ENCODE measurements at places on chromosomes 1 and 21.

- no peak for DNase-seq
These were observed 641.1 kb upstream of the B3GALT2 start for GRCh38 chr1:193827516-193827915.

DNA sequence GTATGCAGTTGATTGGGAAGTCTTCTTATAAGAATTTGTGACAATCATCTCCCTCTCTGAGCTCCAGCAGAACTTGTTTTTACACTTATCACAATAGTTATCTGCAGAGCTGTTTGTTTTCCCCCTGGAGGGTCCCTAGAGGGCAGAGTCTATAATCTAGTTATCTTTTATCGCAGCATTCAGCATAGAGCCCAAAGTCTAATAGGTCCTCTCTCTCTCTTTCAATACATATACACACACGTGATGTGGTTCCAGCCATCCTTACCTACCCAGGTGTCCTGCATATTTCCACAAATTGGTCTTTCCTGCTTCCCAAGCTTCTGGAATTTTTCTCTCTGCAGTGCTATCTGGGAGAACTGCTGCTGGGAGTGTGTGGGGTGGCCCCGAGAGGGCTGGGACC, 229.6 kb upstream of the KIAA0040 start:
- DNase-seq = no peak

- DNase-seq = no peak
These were observed 999 bp downstream of the THAP3 start for GRCh38 chr1:6625584-6626149.

- no peak for DNase-seq
These were observed 5.9 kb downstream of the SMG7 start for GRCh38 chr1:183477986-183478781.

GRCh38 chr1:178868706-178869105, 2.2 kb downstream of the ANGPTL1 start:
- DNase-seq = no peak

DNA sequence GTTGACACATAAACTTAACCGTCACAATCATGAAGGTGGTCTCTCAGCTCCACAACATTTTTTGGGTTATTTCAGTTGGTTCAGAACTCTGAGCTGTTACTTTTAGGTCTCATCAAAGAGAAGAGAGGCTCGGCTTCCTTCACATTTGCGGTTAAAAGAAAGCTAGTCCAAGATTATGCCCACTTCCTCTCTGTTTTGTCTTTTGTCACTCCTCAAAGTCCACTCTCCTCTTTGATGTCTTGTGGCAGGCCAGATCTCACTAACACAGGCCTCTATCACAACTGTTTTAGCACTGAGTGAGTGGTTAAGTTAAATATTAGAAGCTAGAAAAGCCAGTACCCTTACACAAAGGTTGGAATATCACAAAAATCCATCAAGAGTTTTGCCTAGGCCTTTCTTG, 195.7 kb downstream of the FCRL5 start:
- no peak for DNase-seq

DNA sequence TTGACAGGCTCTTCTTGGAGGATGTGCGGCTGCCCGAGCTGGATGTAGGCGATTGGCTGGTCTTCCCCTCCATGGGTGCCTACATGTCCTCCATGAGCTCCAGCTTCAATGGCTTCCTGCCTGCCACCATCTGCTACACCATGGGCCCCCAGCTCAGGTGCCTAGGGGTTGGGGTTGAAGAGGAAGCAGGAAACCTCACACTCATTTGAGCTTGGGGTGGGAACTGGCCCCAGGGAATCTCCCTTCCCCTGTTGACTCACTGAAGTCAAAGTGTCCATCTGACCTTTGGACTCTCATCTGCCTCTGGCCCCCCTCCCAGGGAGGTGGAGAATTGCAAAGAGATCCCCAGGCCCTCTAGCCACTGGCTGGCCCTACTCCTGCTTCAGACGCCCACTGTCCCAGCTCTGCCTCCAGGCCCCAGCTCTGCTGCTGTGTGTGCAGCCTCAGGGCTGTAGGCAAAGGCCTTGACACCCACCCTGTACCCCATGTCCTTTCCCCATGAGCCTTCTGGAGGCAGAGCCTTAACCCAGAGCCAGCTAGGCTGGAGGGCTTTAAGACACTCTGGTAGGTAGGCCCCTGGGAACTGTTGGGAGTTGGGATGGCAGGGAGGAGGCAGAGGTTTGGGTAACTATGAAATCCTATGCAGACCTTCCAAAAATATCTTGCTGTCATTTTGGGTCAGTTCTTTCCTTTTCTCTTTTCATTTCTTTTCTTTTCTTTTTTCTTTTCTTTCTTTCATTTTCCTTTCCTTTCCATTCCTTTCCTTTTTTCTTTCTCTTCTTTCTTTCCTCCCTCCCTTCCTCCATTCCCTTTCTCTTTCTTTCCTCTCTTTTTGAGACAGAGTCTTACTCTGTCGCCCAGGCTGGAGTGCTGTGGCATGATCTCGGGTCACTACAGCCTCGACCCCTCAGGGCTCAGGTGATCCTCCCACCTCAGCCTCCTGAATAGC, 66.9 kb upstream of the TINAGL1 start:
- no peak for DNase-seq

GRCh38 chr1:219909476-219909875, 18.9 kb downstream of the SLC30A10 start:
- no peak for DNase-seq

GRCh38 chr1:29254346-29254745, 18.0 kb downstream of the PTPRU start:
- DNase-seq = no peak

- no peak for DNase-seq
These were observed 212.3 kb upstream of the GREM2 start for GRCh38 chr1:240824238-240824637.

- no peak for DNase-seq
These were observed 1760.3 kb downstream of the NCAM2 start for GRCh38 chr21:22758478-22758877.

- DNase-seq = no peak
These were observed 209.7 kb downstream of the SETD4 start for GRCh38 chr21:35850542-35851103.

GRCh38 chr1:164748253-164748899, 189.4 kb downstream of the PBX1 start:
- no peak for DNase-seq

GRCh38 chr21:18608226-18608625, 204.6 kb upstream of the TMPRSS15 start:
- DNase-seq = no peak

DNA sequence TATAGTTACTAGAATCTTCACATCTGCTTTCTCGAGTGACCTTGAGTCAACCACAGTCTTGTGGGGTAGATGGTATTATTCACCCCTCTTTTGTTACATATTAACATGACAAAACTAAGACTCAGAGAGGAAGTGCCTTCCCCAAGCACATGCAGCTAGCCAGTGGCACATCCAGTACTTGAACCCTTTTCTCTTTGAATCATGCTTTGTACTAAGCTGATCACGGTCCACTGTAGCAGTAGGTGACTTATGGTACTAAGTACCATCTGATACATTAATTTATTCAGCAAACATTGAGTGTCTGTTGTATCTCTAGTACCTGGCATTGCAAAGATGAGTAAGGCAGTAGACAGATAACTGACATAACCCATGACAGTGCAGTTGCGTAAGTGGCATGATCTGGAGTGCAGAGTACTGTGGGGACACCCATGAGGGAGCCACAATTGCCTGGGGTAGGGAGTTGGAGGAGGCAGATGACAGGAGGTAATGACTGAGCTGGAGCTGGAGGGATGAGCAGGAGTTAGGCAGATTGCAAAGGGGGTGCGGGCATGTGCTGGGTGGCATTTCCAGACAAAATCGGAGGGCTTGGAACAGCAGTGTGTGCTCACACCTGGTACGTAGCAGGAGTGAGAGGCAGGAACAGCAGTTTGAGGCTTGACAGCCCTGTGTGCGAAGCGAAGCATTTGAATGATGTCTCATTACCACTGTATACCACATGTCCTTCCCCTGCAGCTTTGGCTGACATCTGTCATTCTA, 29.8 kb downstream of the UCK2 start:
- DNase-seq = no peak

- no peak for DNase-seq
These were observed 12.9 kb downstream of the PIGM start for GRCh38 chr1:160018900-160019299.

GRCh38 chr21:35373998-35374397, 324.9 kb upstream of the RUNX1 start:
- no peak for DNase-seq

- no peak for DNase-seq
These were observed 1.7 kb downstream of the S100A2 start for GRCh38 chr1:153563991-153564390.

DNA sequence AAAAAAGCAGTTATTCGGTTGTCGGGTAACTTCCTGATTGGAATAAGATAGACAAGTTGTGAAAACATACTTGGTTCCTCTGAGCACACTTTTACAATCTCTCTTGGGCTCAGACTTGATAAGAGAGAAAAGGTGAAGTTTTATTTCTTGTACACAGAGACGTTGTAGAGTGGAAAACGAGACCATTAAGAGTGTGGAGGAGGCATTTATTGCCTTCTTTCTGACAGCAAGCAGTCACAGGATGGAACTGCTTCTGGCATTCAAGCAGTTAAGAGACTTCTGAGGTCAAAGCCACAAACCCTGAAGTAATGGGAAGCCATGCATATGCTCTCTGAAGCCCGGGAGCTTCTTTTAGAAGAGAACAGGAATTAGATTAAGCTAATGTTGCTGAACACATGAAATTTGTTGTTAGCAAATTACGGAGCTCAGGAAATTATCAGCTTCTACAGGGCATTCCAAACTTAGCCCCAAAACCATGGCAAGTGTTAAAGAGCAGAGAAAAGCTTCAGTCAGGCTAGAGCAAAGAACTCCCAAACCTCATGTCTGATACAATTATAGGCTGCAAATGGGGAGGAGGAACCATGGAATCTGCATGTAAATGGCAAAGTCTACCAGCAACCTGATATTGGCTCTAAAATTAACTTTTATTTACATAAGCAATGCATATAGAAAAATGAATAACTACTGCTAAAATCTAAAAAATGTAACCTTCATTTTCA, 26.0 kb downstream of the S1PR1 start:
- no peak for DNase-seq

DNA sequence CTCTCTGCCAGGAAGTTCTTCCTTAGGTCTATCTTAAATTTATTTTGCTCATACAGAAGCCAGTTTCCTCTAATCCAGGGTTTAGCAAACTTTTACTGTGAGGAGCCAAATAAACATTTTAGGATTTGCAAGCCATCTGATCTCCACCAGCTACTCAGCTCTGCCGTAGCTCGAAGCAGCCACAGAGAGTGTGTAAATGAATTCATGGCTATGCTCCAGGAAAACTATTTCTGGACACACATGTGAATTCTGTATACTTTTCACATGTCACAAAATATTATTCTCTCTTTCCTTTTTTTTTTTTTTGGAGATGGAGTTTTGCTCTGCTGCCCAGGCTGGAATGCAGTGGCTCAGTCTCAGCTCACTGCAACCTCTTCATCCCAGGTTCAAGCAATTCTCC, 13.4 kb upstream of the AGTRAP start:
- DNase-seq = no peak

Data from activated CD4-positive, alpha-beta T cell treated with anti-CD3 and anti-CD28 coated beads for 1 hour (primary cell).